ENCODE measurements at places on chromosomes 11 and 22.

- DNase-seq, result peak; percentile 17
Measured at GRCh38 chr11:129489249-129489648, 113.6 kb downstream of the BARX2 start.

GRCh38 chr11:133896028-133896427, 50.7 kb upstream of the SPATA19 start:
- no peak for DNase-seq

GRCh38 chr22:48719978-48720661, 1107.6 kb downstream of the BRD1 start:
- no peak for DNase-seq

DNA sequence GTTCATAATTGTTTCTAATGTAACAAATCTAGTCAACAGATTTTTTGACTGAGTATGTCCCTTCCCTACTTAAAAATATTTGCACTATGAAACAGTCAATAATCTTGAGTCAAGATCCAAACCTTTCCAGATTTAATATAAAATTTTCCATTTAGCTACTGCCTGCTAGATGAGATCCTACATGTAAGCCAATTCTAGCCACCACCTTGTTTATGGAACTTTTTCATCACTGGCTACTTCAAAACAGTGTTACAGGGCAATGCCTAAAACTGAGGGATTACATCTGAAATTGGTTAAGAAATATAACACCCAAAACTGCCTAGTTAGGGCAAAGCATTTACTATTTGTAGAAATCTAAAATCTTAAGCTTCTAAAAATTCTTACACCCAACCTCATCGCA, 10.5 kb upstream of the FUT4 start:
- no peak for DNase-seq

All from LoVo (cell line).